ENCODE measurements at places on chromosomes 5 and 9.

GRCh38 chr5:25020454-25020853 is 375.7 kb upstream of the CDH10 start:
- DNase-seq: no peak

GRCh38 chr5:177087398-177088005 is 787 bp downstream of the FGFR4 start:
- no peak for DNase-seq

- DNase-seq: no peak
Measured at GRCh38 chr5:175659546-175660253, 1.8 kb downstream of the HRH2 start.

DNA sequence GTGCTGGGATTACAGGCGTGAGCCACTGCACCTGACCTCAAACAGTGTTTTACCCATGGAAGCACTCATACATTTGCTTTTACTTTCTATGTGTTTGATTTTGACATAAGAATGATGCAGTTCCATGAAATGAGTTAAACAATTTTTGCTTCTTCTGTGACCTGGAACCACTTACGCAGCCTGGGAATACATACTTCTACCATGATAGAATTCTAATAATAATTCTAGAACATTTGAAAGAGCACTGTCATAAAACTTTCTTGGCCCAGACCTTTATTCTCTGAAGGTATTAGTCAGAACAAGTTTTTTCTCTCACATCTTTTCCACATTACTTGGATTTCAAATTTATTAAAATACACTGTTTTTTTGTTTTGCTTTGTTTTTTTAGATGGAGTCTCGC is 25.3 kb upstream of the COL5A1 start:
- no peak for DNase-seq

DNA sequence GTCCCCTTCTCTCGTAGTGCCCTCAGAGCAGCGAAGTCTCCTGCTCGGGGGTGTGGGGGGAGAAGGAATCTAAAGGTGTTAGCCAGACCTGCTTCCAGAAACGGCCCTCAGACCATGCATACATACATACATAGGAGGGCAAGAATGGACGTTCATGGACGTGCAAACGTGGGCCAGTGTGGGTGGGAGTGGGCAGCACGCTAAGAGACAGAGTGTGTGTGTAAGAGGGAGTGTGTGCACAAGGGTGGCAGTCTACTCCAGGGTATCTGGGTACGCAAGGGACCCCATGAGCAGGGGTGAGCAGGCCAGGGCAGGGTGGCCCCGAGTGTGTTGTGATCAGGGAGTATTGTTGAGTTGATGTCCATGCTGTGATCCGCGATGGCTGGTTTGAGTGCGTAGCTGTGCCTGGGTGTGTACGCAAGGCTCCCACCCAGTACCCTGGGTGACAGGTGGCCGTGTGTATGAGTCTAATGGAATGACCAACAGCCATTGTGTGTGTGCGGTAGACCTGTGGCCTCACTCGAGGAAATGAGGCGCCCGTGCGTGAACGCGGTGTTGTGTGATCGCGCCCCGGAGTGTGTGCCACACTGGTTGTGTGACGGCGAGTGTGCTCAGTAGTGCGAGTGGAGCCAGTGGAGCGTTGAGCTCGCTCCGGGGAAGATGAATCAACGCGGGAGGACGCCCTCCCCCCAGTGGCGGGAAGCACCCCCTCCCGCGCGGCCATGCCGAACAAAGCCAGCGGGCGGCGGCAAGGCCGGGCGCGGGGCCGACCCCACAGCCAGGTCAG is 826 bp downstream of the GPRIN1 start:
- DNase-seq: no peak

DNA sequence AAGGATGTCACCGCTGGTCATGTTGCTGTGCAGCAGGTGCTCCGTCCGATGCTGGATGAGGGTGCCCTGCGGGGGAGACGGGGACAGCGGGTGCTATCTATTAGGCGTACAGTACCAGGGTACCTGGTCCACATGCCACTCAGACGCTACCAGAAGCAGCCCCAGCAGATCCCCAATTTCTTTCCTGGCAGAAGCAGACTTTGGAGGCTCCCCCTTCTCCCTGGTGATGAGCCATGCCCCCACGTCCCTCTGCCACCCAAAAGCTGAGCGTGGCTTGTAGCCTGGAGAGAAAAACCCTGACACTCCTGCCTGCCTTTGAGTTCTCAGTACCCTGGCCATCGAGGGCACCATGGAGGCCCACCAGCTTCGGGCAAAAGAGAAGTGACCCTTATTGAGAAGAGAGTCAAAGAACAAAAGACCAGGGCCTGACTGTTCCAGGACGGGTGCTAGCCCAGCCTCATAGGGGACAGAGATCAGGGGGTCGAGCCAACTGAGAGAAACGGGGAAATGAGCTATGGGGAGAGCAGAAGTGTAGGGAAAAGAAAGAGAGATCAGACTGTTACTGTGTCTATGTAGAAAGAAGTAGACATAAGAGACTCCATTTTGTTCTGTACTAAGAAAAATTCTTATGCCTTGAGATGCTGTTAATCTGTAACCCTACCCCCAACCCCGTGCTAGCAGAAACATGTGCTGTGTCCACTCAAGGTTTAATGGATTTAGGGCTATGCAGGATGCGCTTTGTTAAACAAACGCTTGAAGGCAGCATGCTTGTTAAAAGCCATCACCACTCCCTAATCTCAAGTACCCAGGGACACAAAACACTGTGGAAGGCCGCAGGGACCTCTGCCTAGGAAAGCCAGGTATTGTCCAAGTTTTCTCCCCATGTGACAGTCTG is 62.0 kb upstream of the ZNF354B start:
- no peak for DNase-seq

DNA sequence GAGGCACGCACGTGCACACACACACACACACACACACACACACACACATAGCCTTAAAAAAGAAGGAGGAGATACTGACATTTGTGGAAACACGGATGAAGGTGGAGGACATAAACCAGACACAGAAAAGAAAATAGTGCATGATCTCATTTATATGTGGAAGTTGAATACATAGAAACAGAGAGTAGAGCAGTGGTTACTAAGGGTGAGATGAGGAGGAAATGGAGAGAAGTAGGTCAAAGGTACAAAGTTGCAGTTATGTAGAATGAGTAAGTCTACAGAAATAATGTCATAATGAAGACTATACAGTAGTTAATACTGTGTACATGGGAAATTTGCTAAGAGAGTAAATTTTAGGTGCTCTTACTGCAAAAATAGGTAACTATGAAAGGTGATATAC is 412.2 kb upstream of the CDH9 start:
- DNase-seq: no peak

DNA sequence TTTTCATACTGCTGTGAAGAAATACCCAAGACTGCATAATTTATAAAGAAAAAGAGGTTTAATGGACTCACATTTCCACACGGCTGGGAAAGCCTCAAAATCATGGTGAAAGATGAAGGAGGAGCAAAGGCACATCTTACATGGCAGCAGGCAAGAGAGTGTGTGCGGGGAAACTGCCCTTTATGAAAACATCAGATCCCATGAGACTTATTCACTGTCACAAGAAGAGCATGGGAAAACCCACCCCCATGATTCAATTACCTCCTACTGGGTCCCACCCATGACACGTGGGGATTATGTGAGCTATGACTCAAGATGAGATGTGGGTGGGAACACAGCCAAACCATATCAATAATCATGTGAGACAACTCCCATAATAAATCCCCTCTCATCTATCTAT is 8.7 kb downstream of the TTC39B start:
- DNase-seq: no peak

DNA sequence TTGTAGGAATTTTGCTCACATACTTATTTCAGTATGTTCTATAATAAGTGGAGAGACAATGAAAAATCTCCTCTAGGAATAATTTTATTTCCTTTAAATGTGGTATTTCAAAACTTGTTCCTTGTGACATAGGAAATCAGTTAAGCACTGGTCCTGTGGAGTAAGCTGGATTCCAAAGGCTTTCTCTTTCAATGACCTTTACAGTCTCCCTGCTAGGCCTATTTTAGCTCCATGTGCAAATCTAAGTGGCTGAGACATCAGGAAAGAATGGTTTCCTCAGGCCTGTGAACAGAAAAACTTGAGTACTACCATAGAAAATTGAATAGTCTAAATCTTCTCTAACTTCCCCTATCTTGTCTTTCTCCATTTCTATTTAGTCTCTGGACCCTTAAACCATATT is 514.2 kb upstream of the TLE4 start:
- DNase-seq: no peak

DNA sequence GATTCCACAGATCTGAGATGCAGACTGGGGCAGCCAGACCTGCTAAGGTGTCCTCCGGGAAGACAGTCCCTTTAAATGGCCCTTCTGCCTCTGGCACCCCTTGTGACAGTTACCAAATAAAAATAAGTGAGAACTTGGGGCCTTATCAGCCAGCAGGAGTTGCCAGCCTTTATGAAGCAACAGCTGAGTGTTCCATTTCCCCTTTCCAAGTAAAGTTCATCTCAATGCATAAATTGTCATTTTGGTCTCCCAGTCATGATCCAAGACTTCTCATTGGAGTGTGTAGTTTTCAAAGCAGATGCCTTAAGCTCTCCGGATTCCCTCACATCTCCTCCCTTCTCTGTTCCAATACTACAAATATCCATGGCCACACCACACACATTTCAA is 4.1 kb downstream of the PTCH1 start:
- no peak for DNase-seq

DNA sequence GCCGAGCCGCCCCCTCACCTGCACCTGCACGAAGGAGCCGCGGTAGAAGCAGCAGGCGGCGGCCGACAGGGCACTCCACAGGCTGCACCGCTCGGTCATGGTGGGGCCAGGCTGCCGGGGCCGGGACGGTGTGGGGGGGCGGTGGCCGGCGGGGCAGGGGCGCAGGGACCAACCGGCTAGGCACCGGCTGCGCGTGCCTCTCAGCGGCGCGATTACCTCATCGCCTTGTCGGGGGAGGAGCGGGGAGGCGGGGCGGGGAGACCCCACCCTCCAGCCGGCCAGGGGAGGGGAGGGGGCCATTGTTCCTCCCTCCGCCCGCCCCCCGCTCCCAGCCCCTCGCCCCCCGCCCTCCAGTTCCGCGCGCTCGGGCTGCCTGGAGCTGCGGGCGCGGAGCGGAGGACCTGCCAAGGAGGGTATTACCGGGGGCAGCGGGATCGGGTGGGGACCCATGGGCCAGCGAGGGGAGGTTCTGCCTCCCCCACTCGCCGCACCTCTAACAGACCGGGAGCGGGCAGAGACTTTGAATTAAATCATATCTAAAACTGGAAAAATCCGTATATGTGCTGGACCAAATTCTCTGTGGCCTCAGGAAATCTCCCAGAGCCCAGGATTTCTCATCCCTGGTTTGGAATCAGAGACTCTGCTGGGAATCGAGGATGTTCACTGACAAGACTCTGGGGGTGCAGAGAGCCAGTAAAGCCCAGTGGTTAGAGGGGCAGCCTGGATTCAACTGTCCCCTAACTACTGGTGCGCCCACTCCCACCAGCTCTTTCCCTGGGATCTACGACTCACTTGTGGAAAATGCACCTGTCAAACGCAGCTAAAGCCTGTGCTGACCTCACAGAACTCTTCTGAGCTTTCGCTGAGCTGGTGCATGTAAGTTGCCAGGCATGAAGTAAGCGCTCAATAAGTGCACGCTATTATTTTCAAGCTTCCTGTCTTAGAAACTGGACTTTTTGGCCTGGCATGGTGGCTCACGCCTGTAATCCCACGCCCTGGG is 20.3 kb upstream of the TOR2A start:
- no peak for DNase-seq

DNA sequence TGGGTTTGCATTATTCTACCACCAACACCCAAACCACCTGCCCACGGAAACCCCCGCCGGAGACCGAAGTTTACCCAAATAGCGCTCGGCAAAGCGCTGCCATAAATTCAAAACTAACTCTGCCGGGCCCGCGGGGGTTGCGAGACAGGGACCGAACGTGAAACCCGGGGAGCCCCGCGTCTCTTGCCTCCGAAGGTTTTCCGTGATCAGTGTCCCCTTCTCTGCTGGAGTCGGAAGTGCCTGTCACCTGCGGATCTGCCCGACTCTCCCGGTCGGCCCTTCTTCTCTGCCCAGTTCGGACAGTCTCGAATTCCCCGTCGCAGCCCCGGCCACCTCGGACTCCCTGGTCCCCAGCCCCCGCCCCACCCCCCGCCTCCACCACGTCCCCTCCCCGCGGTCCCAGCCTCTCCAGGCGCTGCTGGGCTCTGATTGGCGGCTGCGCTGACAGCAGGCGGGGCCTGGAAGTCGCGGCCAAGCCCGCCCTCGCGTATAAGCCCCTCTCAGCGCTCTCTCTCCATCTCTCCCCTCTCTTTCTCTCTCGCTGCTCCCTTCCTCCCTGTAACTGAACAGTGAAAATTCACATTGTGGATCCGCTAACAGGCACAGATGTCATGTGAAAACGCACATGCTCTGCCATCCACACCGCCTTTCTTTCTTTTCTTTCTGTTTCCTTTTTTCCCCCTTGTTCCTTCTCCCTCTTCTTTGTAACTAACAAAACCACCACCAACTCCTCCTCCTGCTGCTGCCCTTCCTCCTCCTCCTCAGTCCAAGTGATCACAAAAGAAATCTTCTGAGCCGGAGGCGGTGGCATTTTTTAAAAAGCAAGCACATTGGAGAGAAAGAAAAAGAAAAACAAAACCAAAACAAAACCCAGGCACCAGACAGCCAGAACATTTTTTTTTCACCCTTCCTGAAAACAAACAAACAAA is at the start of gene RORB:
Gene RORB, plus strand, starts transcription at position 517 of the 929 bp plus-strand sequence. CDS start 642 bp downstream, outside the sequence.
- DNase-seq: no peak

DNA sequence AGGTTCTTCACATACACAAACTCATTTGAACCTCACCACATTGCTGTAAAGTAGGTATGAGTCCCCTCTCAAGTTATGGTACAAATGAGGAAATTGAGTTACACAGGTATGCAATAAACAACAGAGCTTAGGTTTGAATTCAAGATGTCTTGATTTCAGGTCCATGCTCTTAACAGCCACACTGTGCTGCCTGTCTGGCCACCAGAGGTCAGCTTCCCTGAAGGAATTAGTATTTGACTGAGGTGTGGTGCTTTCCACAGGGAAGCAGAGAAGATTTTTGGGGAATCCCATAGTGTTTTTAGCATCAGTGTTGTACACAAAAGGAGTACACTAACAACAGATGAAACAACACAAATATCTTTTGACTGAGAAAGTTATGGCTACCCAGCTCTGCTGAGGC is 94.4 kb upstream of the ITGA1 start:
- no peak for DNase-seq

DNA sequence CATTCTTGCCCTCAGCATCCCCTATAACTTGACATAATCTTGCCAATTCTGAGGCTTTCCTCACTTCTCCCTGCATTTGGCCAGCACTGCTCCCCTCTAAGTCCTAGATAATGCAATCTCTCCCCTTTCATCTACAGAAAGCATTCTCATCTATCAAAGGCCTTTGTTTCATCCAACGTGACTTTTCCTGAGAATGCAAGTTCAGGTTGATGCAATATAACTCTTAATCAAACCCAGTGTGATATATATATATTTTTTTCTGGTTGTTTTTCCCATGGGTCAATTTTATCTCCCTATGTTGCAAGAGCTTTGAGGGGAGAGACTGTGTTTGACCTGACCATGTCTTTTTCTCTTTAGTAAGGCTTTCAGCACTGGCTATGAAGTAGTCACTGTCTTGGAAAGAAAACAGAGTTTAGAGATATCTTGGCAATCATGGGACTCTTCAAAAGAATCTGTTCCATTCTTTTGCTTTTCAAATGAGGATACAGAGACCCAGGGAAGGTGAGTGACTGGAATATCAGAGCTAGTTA is 268.6 kb downstream of the TRPM3 start:
- no peak for DNase-seq

- DNase-seq: no peak
Measured at GRCh38 chr9:76530458-76531110, 71.6 kb downstream of the GCNT1 start.

- DNase-seq: no peak
Measured at GRCh38 chr5:32207355-32207634, 33.2 kb upstream of the GOLPH3 start.

- DNase-seq: no peak
Measured at GRCh38 chr5:160835376-160835775, 16.6 kb downstream of the ATP10B start.

All from cortex of kidney (tissue), 1 donor.